ENCODE measurements at places on chromosomes 7 and 10.
A peak's percentile ranks its signal among the peaks of the same experiment; 100 is the strongest.

DNA sequence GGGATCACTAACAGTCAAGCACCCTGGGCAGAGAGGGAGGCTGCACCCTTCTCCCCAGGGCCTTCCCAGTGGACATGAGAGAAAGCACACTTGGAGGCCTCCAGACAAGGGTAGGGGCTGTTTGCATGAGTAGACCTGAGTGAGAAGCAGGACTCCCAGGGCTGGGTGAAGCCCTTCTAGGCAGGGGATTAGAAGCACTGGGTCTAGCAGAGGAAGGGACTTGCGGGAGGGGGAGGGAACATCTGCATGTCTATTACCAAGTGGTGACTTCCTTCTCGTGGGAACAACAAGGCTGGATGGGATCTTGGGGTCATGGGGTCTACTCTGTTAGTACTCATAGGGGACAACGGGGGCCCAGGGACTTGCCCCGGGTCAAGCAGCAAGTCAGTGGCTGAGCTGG, 67.8 kb downstream of the EMX2 start:
- no peak for DNase-seq

DNA sequence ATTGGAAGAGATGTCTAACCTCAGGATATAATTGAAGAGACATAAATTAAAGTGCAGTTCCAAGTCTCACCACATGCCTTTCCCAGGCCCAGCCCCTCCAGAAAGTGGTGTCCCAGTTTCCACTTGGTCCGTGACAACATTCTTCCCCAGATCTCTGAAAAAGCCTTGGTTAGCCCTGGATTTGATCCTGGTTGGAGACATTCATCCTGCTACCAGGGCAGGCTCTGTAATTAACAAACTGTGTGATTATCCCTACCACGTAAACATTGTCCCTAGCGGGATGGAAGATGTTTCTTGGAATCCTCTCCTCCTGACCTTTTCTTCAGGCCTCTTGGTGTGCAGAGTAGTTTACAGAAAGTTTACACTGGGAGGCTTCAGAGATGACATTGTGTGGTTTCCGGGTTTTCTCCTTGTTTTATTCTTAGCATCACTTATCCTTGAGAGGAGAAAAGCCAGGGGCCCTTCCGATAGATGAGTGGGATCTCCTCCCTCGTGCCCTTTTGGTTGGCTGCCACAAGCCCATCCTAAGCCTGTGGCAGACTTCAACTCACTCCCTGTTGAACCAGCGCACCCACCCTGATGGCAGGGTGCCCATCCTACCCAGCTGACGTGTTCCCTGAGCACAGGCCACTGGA, 83.8 kb downstream of the COL13A1 start:
- no peak for DNase-seq

DNA sequence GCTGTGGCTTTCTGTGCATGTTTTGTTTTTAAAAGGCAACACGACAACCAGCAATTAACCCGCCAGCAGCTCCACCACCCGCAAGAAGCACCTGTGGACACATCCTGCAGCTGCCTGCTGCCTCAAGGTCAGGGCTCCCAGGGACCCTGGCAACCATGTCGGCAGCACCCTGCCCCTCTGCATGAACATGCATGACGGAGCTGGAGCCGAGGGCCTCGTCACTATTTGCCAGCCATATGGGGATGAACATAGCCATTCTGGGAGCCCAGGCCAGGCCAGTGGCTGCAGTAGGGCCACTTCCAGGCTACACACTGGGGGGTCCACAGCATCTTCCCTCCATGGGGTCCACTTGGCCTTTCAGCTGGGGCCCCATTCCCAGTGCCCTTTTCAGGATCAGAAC, 52.9 kb downstream of the CAMK2B start:
- DNase-seq, result no peak

GRCh38 chr7:82114237-82114636, 329.3 kb downstream of the CACNA2D1 start:
- no peak for DNase-seq

- DNase-seq, result no peak
Measured at GRCh38 chr10:129949891-129950291, 14.2 kb downstream of the EBF3 start.

- peak; percentile 70 for DNase-seq
Measured at GRCh38 chr10:49164559-49165188, 23.5 kb downstream of the TMEM273 start.

DNA sequence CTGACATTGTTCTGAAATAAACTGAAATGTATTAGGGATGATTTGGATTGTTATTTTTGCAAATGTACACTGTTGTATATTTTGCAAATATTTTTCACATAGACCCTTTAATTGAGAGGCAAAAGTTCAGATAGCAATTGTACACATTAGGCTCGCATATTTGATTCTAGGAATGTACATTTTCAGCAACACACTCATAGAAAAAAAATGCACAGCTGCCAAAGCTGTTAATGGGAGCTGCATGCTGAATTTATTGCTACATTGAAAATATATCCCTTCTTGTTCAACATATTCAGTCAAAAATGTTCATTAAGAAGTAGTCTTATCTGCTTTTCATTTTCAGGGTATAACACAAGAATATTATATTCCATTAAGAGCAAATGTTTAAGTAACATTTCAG, 512.9 kb downstream of the ATRNL1 start:
- no peak for DNase-seq

GRCh38 chr10:30629653-30630052, at the start of gene LYZL2:
LYZL2 (minus strand) TSS chr10:30629753; CDS start chr10:30626915, 2,838 bp downstream.
- DNase-seq, result no peak

DNA sequence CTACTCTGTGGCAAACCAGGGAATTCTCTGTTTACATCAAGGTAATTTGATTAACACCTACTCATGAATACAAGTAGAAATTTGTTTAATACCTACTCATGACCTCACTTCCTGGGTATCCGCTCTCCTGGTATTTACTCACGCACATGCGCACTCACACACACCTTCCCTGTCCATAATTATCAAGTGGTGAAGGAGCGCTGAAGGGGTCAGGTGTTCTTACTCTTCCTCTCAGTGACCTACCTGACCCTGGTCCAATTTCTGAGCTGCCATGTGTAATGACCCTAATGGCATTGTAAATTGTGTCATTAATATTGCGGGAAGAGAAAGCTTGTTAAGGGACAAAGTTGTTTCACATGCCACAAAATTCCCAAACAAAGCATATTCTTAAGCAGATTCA, 41.3 kb upstream of the TRIL start:
- no peak for DNase-seq

GRCh38 chr7:22019931-22020330, 74.2 kb upstream of the CDCA7L start:
- DNase-seq, result no peak

DNA sequence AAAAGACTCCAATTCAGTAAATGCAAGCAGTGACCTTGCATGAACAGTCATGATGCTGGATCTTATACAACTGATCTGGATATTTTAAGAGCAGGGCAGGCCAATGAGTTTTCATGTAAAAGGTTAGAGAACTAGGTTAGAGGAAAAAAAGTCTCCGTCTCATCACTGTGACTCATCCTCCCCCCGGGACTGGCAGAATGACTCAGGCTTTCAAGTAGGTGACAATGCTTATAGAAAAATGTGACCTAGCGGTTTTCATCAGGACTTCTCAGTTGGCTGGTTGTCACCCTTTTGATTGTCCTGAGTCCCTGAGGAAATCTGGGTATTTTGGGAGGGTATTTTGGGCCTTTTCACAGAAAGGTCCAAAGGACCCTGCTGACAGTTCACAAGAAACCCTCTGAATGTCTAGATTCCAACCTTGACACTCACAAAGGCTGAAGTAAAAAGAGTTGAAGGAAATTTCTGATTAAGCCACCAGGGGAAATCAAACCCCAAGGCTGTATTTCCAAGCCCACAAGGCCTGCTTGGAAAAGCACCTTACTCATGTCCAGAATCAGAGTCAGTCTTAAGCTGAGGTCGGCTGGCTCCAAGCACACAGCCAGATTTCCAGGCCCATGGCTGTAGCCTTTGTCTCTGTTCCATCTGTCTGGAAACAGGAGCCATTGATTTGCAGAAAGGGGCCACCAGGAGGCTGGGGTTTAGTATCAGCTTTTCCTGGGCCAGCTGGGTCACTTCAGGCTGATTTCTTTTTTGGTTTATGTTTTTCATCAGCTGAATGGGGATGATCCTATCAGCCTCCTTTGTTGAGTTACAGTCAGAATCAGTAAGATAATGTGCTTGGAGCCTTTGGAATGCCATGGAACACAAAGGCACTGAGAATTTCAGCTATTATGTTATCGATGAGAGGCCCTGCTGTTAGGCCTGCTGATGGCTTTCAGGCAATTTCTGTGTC, 226.4 kb upstream of the HABP2 start:
- DNase-seq, result no peak

- DNase-seq, result no peak
Measured at GRCh38 chr10:1044964-1045363, 4.0 kb downstream of the IDI1 start.

GRCh38 chr10:123913688-123914268, 22.2 kb upstream of the CPXM2 start:
- no peak for DNase-seq

GRCh38 chr10:61682323-61682722, 19.6 kb downstream of the CABCOCO1 start:
- DNase-seq, result no peak

DNA sequence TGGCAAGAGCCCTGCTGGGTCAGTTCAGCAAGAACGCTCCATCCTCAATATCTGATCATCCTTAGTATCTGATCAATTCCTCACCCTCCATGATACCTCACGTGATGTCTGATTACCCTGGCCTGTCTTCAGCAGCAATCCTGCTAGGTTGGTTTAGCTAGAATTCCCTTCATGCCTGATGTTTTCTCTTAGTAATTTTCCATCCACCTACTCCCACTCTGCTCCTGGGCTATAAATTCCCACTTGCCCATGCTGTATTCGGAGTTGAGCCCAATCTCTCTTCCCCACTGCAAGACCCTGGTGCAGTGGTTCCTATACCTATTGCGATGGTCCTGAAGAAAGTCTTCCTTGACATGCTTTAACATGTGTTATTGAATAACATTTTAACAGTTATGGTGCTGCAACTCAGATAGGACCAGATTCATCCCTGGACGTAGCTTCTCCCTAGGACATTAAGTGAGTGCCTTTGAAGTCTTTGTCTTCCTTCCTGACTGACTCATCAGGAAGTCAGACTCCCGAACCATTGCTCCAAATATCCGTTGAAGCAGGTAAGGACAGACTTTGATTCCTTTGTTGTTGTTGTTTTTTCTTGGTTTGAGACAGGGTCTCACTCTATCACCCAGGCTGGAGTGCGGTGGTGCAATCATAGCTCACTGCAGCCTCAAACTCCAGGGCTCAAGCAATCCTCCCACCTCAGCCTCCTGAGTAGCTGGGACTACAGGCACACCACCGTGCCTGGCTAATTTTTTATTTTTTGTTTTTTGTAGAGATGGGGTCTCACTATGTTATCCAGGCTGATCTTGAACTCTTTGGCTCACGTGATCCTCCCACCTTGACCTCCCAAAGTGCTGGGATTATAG, 29.4 kb upstream of the CLDN3 start:
- DNase-seq, result no peak

Data from activated CD8-positive, alpha-beta T cell treated with anti-CD3 and anti-CD28 coated beads, Interleukin-2, amount 10 ng/mL, durations not matched to agents 7 days and 5 days (primary cell).